T1000 (cell line): ENCODE measurements at places on chromosomes 7 and 10.
A peak's percentile ranks its signal among the peaks of the same experiment; 100 is the strongest.

GRCh38 chr7:76356823-76357222, 2.0 kb downstream of the YWHAG start:
- DNase-seq = no peak

DNA sequence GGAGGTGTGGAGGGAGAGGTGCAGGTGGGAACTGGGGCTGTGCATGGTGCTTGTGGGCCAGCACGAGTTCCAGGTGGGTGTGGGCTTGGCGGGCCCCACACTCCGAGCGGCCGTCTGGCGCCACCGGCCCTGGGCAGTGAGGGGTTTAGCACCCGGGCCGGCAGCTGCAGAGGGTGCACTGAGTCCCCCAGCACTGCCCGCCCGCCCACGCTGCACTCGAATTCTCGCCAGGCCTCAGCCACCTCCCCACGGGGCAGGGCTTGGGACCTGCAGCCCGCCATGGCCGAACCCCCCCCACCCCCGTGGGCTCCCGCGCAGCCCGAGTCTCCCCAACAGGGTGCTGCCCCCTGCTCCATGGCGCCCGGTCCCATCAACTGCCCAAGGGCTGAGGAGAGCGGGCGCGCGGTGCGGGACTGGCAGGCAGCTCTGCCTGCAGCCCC, 810.2 kb downstream of the PCDH15 start:
- DNase-seq = no peak

DNA sequence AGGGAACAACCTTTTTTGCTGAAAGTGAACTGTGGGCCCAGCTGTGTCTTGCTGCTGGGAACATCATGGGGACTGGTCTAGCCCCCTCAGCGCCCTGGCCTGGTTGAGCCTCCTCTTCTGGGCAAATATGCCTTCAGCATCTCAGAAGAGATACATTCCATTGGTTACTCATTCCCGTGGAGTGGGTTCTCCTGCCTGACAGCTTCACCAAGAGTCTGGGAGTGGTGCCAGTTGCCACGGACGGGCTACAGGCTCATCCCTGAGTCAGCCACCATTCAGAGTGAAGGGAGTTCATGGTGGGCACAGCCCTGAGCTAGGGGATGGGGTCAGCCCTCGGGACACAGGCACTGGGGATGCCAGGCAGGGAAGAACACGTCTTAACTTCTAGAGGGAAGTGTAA, 81.9 kb downstream of the RAMP3 start:
- DNase-seq = peak; percentile 61

DNA sequence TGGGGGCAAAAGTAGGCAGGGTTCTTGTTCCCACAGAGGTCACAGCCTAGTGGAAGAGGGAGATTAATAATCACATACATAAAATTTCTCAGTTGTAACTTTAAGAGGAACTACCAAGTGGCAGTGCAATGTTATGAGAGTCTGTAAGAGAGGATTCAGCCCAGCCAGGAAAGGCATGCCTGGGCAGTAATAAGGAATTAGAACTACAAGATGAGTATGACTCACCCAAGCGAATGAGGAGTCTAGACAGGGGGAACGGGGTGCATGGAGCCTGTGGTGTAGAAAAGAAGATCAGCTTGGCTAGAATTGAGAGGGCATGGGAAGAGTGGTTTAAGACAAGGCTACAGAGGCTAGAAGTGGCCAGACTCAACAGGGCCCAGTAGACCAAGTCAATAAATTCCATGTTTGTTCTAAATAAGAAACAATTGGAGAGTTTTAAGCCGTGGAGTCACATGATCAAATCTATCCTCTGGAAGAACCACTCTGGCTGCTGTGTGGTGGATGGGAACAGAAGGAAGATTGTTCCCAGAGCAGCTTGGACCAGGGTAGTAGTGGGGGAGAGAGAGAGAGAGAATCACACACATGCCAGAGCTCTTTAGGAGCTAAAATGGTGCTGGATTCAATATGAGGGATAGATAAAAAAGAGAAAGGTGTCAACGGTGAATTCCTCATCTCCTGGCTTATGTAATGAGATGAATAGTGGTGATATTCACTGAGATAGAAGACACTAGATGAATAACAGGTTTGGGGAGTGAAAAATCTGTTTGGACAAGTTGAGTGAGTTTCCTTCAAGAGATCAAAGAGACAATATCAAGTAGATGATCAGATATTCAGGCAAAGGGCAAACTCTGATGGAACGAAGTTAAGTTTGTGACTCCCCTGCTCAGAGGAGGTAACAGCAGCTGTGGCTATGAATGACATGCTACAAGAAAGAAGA, 265.1 kb downstream of the FGFR2 start:
- no peak for DNase-seq

DNA sequence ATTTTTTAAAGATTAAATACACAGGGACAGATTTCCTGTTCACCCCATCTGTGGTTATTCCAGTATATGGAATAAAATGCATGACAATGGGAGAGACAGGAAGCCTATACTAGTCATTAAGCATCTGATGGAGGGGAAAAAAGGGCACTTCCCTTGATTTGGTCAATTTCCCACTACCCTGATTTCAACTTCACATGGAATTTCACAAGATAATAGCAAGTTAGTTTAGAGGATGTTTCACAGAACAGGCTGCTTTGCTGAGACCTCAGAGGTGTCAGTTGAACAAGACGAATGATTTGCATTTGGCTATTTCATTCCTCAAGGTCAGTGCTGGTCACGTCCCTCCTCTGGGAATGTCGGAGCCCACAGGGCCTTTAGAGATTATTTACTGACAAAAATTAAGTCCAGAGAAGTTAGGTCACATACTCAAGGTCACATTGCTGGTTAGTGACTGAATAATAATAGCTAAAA, 4.7 kb upstream of the ITPRIP start:
- DNase-seq = no peak

DNA sequence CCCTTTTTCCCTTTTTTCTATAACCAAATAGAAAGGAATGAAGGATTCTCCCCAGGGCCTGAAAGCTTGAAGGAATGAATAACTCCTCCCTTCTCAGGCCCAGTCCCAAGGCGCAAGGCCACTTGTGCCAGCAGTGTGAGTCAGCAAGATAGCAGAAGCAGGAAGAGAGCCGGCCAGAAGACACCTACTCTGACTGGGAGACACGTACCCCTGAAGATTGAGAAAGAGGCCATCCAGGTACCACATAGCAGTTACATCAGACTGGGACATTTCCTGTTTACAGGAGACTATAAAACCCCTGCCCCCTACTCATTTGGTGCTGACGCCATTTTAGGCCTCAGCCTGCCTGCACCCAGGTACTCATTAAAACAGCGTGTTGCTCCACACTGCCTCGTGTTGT, 65.5 kb downstream of the LRRC17 start:
- no peak for DNase-seq

- no peak for DNase-seq
These were observed 135.5 kb downstream of the NRF1 start for GRCh38 chr7:129746857-129747529.

DNA sequence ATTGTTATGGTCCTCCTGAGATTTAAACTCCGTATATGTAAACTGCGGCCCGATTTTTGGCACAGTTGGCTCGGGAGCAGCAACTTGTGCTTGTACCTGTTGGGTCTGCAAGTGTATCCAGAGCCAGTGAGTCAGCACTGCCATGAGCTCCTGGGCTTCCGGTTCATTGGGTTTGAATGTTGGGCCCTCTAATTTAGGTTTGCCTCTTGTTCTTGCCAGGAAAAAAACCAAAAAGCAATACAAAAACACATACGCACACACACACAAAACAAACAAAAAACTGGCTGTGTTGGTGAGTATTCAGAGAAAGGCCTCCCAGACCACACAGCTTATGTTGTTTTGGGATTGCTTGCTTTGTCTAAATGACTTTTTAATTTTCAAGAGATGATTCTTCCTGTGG, 26.3 kb downstream of the SND1 start:
- no peak for DNase-seq

DNA sequence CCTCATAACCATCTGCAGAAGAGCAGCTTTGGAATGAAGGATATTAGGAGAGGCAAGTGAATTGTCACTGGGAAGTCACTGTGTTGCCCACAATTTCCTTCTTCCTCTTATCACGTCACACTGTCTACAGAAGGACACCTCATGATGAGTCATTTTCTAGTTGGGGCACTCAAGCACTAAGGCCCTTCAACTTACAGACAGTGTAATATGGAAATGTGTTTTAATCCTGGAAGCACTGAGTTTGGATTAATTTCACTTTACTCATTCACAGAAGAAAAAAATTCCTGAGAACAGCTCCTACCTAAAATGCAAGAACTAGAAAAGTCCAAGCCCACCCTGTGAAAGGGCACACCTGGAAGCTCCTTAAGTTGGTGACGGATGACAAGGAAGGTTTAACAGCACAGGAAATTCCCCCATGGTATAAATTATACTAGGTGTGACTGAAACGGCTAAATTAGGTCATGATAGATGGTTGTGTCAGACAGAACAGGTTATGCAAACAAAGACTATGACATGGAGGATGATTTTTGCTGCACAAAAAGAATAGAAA, 56.6 kb downstream of the PARD3 start:
- DNase-seq = peak; percentile 20
